ACHN (cell line): ENCODE measurements at places on chromosomes 7 and 10.

GRCh38 chr10:12927896-12928295 is 73.6 kb downstream of the CCDC3 start:
- no peak for DNase-seq

DNA sequence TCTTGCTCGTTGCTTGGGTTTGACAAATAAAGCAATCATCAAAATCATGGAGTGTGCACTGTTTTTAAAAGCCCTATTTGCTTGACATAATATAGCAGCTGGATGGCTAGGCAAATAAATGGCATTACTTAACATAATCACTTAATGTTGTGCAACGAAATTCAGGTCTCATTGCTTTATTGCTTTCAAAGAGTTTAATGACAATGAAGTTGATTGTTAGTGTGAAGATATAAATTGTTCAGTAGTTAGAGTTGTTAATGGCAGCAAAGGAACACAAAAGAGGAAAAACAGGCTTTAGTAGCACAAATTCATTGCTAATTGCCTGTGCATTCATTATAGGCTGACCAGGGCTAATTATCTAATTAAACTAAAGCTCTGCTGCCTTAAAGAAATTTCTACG is 7.6 kb upstream of the ADO start:
- DNase-seq: no peak

DNA sequence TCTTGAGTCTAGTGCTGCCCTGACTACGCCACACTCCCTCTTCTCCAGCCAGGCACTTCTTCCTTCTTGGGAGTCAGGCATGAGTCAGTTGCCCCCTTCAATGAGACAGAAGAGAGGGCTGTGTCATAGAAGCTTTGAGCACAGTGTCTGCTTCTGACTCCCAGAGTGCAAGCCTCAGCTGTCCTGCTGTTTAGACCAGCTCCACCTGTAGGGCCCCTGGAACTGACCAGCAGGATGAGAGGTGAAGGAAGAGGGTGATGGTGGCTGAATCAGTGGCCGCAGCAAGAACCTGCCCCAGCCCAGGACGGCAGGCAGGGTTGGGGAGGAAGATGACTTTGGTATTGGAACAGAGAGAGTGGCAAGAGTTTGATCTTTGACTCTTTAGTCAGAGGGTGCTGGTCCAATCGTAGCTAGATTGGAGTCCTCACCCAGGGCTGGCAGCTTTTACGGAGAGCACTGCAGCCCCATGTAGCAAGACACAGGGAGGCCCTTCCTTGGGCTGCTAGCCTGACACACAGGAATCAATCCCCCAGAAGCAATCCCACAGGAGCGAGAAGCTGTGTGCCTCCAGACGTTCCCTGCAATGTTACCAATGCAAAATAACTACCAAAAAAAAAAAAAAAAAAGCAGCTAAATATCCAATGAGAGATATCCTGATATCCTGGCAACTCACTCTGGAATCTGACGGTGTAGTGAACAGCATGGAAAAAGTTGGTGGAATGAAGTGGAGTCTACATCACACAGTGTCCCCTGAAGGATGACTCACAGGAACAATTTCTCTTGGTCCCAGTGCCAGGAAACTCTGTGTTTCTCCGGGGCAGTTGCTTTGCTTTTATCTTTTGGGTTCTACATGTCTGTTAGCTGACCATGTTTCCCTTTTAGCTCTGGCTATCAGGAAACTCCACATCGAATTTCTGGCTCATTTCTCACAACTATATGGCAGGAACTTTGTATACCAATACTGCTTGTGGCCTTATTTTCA is 6.9 kb downstream of the C10orf62 start:
- peak; percentile 89 for DNase-seq

DNA sequence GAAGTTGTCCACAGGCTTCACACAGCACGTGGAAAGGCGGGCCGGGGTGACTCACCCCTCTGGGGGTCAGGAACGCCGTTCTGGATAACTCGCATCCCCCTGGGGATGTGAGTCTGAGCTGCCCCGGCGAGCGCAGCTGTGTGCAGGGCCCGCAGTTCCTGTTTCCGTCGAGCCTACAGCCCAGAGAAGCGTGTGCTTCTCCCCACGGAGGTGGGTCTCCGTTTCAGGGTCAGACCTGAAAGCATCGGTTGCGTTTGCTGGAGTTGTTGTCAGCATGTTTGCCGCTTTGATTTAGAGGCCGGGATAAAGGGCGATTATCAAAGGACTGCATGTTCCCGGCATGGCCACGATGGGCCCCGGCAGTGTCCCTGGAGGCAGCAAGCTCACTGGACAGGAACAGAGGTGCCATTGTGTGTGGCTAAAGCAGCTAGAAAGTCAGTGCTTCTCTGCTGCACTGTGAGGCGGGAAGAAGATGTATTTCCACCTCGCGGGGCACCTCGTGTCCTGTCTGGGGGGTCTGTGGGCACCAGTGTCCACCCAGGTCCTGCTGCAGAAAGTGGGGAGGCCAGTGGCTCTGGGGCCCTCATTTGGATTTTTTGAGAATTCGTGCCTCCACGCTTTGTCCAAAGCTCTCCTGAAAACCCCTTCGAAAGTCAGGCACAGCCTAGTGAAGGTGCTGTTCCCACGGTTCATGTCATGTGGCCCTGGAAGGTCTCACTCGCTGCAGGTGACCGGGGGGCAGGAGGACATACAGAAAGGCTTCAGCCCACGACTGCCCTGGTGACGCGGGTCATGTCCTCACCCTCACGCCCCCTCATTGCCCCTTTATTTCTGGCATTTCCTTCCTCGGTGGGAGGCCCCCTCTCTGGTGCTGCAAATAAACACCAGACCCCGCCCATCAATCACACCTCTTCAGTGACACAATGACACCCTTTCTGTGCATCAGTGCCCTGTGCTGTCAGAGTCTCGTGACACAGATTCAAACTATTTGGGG is 27.4 kb upstream of the GDI2 start:
- no peak for DNase-seq

DNA sequence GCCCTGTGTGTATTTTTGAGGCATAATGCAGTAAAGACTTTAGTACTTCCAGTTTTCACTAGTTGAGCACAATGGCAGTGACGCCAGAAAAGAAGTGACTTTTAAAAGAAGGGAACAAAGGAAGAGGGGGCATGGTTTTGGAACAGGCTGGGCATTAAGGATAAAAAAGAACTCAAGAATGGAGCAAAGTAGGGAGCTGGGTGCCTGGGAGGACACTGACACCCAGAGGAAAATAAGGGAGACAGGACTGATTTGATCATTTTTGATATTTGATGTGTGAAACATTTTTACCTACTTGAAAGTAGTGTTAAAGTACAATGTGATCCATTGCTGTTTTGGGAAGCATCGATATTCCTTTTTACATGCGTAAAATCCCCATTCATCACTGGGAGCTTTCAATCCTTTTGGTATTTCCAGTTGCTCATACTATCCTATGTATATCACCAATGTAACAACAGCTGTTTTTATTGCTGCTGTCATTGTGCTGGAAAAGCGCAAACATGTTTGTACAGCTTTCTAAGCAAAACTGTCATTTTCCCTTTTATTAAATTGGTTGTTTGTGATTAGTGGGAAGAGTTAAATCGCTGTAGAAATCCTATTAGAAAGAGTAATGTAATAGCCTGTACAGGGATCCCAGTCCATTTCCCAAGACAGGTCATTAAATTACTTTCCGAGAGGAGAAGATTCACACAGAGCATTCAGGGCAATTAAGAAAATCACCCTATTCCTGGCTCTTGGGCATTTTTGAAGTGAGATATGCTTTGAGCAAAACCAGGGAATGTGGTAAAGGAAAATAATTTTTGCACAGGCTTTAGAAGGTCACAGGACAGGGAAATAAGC is 85.2 kb downstream of the ADAM12 start:
- peak; percentile 19 for DNase-seq

- no peak for DNase-seq
Measured at GRCh38 chr10:128689667-128690066, 563.4 kb upstream of the MKI67 start.

GRCh38 chr10:115103700-115104099 is 10.5 kb downstream of the ATRNL1 start:
- no peak for DNase-seq

DNA sequence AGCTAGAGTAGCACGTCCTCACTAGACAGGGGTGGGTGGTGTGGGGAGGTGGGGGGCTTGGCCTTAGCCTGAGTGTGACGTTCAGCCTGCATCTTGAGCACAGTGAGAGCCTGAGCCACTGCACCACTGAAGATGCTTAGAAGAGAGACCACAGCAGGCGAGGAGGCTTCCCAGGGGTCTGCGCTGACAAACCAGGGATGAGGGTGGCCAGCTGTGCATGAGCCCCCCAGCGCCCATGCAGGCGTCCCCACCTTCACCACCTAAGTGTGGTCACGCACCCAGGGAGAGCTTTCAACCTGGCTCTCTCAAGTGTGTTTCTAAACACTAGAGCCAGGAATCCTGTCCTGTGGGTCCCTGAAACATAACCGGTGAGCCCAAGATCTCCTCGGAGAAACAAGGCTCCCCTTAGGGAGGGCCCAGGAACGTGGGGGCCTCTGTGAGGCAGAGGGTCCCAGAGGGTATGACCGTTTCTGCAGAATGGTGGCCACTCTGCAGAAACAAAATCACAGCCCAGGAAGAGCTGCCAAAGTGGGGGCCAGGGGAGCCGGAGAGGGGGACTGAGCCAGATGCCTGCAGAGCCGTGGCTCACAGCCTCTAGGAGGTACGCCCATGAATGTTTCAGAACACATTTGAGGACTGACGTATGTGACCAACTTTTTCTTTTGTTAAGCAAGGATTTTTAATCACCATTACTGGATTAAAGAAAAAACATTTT is 85.2 kb upstream of the INSIG1 start:
- DNase-seq: no peak

DNA sequence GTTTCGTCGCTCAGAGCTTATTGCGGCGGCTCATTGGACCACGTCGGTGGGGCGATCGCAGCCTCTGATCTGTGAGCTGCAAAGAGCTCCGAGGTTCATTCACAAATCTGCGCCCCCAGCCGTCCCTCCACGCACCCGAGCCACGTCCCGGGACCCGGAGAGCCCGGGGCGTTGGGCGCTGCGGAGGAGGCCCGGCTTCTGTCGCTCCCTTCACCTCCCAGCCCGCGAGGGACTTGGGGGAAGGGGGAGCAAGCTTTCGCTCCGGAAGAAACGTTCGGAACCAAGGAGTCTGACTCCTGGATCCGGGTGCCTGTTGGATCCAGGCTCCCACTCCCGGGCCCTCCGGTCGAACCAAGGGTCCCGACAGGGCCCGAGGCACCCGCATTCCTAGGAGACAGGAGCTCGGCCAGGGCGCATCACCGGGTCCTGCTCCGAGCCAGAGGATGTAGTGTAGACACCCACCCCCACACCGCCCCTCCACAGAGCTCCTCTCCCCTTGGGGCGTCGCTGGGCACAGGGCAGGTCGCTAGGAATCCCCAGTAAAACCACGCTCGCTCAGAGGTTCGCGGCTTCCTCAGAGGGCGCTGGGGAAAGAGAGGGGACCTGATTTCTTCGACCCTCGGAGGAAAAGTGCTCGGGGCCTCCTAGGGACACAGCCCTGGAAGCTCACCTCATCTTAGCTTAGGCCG is 7.9 kb upstream of the EN2 start:
- DNase-seq: no peak

DNA sequence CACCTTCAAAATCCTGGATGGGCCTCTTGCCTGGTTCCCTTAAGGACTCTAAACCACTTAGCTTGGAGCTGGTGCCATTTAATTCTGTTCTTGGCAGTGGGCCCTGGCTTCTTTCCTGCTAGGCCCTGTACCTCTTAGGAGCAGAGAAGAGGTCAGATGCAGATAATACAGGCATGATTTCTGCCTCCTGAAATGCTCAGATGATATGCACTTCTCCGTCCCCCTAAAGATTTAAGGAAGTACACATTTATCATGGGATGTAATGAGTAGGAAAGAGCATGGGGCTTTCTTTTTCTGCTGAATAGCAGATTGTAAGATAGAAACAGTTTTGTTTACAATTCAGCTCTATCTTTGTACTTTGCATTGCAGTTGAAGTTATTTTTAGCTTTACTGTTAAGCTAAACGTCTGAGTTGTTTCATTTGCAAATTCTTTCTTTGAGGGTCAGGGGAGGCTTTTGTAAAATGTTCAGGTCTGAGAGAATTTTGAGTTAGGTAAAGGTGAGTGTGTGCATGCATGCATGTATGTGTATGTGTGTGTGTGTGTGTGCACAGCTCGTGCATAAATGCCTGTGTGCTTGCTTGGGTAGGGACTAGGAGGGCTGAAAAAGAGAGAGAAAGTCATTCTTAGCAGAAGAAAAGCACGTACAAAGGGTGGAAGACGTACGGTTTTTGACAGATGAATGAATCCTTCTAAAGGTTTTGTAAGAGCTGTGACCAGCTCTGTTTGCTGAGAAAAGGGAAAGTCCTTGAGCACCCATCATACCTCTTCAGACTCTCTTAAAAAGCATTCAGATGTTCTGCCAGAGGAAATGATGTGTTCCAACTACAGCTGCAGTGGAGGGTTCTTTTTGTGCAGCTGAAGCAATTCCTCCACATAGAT is 364.2 kb downstream of the AUTS2 start:
- DNase-seq: no peak

GRCh38 chr10:12807096-12807755 is 194.3 kb downstream of the CCDC3 start:
- DNase-seq: no peak

GRCh38 chr10:12109286-12109685 is 20.2 kb upstream of the SEC61A2 start:
- no peak for DNase-seq

DNA sequence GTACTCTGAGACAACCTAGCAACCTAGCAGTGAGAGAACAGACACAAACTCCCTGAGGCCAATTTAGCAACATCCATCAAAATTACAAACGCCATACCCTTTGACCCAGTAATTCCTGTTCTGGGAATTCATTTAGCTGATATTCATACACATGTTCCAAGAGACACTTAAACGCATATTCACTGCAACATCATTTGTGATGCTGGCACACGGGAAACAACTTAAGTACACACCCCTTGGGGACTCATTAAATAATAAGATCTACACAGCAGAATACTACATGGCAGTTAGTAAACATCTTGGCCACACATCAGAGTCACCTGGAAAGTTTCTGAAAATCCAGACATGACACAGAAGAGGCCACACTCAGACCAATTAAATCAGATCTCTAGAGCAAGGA is 17.6 kb downstream of the NUDCD3 start:
- no peak for DNase-seq

- peak; percentile 65 for DNase-seq
Measured at GRCh38 chr7:148084138-148084537, 506.4 kb upstream of the C7orf33 start.

GRCh38 chr10:66550351-66550750 is 375.5 kb upstream of the LRRTM3 start:
- DNase-seq: no peak

GRCh38 chr10:77197544-77197943 is 440.1 kb downstream of the KCNMA1 start:
- no peak for DNase-seq

- no peak for DNase-seq
Measured at GRCh38 chr7:30975256-30975899, 11.6 kb downstream of the GHRHR start.

DNA sequence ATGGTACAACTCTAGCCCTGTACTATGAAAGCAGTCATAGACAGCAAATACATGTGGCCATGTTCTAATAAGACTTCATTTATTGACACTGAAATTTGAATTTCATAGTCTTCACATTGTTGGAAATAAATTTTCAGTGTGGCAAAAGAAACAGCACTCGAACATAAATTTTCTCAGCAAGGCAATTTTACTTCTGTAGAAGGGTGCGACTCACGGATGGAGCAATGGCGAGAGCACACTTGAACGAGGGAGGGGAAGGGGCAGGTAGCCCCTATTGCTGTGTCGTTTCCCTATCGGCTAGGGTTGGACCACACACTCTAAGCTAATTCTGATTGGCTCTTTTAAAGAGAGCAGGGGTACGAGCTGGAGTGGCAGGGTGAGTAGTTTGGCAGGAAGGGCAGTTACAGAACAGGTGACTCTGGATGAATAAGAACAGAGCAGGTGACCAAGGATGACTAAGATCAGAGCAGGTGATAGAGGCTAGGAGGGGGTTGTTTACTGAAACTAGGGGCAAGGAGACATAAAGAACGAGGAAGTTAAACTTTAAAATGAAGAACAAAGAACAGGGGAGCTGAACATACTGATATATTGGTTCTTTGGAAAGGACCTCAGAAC is 52.0 kb downstream of the LRRC4 start:
- no peak for DNase-seq
